ENCODE measurements at places on chromosomes 3 and 15.

- no peak for DNase-seq
These were observed 1163.0 kb downstream of the SI start for GRCh38 chr3:163915280-163915679.

DNA sequence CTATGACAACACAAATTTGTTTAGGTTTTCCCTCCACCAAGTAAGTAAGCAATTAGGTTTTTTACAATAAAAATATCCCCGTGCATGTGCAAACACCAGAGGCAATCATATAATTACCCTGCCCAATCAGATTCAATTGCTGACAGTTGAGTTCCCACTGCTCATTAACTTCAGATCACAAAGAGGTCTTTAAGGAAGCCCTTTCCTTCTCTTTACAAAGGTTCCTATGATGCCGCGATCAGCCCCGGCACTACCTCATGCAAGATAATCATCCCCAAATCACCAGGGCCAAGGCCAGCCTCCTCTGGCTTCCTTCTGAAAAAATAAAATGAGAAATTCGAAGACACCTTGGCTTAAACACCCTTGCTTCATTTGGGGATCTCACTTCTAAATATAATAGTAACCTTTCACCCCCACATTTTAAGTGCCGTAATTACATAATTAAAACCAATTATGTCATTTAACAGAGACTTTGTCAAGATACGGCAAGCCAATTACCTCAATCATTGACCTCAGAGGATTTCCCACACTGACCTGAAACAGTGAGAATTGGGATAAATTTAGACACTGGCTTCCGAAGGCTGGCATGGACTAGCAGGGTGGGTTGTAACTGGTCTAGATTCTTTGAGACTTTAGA lies 121.3 kb upstream of the WNT5A start:
- DNase-seq = no peak

GRCh38 chr3:125005676-125006075 lies 50.1 kb downstream of the HEG1 start:
- DNase-seq = no peak

DNA sequence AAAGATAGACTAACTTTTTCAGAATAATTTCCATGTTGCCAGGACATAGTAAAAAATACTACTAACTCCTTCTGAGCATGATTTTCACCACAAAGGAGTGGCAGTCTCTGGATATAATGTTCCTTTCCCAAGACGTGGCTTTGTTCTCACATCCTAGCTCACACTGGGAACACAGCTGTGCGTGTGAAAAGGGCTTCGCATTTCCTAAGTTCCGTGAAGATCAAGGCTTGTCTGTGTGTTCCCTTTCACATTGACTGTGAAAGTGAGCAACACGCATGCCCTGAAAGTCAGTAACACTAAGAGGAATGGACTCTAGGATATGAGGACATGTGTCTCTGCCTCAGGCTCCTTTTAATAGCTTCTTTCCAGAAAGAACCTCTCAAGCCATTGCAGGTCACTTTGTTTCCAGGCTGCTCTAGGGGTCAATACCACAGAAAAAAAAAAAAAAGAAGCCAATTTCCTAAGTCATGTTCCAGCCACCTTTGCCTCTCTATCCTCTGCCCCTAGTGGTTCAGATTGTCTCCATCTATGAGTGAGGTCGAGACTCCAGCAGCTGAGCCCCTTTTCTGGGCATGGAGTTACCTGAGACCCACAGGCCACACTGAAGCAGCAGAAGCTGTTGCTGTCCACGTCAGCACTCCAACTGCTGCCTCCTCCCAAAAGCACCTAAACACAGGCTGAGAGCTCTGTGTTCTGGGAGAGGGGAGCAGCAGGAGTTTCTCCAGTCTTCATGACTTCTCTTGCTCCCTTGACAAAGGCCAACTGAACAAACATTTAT lies 355.9 kb downstream of the RSL24D1 start:
- no peak for DNase-seq

GRCh38 chr3:156516961-156517360 lies 38.0 kb downstream of the SSR3 start:
- DNase-seq = no peak

DNA sequence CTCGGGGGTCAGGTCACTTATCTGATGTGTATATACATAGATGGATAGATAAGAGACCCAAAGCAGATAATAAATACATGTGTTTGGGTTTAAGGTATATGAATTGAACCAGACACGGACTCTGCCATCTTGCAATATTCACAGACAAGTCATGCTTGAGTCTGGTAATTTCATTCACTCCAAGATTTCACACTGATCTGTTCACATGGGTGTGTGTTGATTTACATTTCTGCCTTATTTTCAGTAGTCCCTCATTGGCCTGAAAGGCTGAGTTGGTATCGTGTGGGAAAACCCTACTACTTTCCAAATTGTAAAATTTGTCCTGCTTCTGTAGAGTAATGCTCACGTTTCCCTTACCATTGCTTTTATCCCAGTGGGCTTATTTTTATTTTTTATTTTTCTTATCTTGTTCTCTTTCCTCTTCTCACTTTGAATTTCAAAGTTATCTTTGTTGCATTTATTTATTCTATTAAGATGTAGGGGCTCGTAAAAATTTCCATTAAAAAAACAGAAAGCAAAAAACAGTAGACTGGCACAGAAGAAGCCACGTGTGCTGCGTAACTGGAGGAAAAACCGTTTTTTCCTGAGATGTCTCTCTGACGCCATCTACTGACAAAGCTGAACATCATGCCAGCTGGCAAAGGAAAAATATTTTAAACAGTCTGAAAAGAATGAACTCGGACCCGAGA lies 10.8 kb upstream of the MFSD1 start:
- DNase-seq = peak; percentile 40

GRCh38 chr3:173630849-173631248 lies 233.3 kb downstream of the NLGN1 start:
- DNase-seq = no peak

DNA sequence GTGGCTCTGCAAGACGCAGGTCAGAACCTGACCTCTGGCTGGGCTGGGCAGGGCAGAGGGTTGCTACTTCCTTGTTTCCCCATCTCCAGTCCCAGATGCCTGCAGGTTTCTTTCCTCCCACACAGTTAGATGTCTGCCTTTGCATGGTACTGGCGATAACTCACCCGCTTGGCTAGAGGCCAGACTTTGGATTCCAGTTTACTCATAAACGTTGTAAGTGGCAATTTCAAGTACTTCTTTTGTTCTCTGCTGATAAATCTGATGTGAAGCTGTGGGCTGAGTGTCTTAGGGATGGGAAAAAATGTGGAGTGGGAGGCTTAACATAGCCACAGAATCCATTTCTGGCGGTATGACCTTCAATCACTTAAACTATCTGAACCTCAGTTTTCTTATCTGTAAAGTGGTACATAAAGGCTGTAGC lies 194.2 kb downstream of the EBLN2 start:
- DNase-seq = peak; percentile 62

- DNase-seq = no peak
These were observed 87.7 kb upstream of the ABHD17C start for GRCh38 chr15:80607287-80607980.
